ENCODE measurements at places on chromosomes 6 and 20.
A peak's percentile ranks its signal among the peaks of the same experiment; 100 is the strongest.

- DNase-seq: no peak
Measured at GRCh38 chr6:162630069-162630468, 97.5 kb downstream of the PRKN start.

- no peak for DNase-seq
Measured at GRCh38 chr6:36128073-36128472, 2.2 kb upstream of the MAPK13 start.

DNA sequence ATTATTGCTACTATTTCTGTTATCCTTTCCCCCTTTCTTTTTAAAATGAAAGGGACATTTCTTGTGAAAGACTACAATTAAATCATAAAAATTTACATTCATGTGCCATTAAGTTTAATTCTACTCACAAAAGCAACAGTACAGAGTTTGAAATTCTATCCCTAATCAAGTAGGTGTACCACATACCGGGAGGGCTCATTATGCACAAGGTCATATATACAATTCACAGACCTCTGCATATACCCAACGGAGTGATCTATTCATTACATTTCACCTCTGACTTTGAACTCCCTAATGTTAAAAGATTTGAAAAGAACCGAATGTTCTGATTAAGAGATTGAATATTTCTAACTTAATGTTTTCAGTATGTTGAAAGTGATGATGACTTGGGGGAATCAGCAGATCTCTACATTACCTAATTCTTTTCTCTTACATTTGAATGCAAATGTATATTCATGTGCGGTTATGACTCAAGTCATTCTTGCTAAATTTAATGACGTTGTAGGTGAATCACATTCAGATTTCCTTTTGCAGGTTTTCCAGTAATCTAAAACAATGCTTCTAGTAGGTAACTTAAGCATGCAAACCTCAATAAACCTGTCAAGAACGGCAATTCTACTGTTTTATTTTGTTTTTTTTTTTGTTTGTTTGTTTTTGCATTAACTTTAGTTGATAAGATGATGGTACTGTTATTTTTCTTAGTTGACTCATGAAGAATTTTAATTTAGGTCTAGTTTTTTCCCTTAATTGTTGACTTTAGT, 7.3 kb downstream of the EYA4 start:
- DNase-seq: peak; percentile 66

- DNase-seq: no peak
Measured at GRCh38 chr6:130223508-130223907, 757 bp upstream of the SAMD3 start.

- no peak for DNase-seq
Measured at GRCh38 chr20:41406353-41406752, 39.7 kb upstream of the EMILIN3 start.

GRCh38 chr6:156407334-156407733, 369.8 kb upstream of the ARID1B start:
- no peak for DNase-seq

DNA sequence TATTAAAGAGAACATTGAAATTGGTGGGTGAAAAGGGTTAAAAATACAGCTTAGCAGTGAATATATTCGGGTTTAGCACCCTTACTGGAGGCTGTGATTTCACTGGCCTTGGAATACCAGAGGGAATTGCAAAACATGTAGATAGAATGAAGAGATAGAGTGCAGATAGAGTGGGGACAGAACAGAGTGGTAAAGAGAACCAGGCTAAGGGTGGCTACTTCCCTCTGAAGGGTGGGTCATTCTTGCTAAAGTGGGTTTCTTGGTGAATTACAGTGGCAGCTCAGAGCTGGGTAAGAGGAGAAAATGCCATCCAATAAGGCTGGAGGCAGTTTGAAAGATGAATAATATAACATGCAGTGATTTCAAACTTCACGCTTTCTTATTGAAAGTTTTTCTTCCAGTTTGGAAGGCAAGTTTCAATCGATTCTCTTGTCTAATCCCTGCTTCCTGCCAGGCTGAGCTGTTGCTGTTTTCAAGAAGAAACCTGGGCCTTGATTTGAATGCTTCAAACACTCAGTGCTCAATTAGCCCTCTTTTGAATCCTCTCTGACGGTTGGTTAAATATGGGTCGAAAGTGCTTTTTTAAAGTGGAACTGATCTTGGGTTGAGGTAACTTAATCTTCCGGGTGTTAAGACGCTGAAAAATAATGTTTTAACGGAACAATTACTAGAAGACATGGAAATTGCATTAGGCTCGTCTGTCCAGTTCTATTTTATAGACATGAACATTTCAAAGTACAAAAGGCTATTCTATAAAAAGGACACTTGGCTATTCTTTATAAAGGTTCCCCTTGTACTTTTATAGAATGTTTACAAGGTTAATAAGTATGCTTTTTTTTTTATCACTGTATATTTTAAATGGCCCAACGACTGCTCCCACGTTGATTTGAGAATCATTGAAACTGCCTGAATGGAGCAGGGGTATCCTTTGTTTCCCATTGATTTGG, 203.3 kb downstream of the BCAS1 start:
- DNase-seq: peak; percentile 32

- peak; percentile 42 for DNase-seq
Measured at GRCh38 chr6:134309983-134310605, 7.8 kb downstream of the SGK1 start.

- peak; percentile 84 for DNase-seq
Measured at GRCh38 chr6:81895511-81896185, 143.2 kb upstream of the TENT5A start.
